ENCODE measurements at places on chromosomes 4 and X. TPM values are rescaled to one million over a fixed set of nuclear protein-coding genes. Genes with fewer than 3 reads are reported as not detected.

DNA sequence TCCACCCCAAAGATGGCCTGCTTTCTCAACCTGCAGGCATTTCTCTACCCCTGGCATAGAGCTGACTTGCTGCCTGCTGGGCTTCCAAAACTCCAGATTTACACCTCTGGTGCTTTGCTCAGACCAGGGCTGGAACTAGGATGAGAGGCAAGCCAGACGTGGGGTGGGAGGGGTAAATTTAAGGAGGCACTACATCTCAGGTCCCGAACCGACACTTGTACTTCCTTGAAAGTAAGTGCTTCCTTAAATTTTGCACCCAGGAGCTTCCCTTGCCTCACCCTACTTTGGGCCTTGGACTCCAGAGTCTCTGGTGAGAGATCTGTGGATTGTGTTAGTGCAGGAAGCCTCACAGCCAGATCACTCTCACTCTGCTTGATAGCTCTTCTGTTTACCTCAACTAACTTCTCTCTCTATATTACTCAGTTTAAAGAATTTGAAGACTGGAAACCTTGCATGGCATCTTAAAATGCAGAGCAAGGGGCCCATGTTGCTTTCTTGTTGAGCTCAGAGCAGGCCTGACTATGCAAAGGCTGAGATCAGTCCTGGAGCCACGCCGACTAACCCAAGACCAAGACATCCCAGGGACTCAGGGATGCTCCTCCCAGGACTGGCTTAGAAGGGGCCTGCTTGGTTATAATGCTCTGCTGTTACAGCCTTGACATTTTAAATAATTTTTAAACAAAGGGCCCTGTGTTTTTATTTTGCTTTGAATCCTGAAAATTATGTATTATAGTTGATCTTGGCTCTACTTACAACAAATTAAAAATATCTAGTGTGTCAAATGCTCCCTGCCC, 145.0 kb upstream of the LEF1 start:
- H3K36me3 ChIP-seq: no peaks in the 10 kb centered on the region
- DNase-seq: no peak
- no peak overlapping the region for H3K27ac ChIP-seq
- no peak overlapping the region for H3K4me3 ChIP-seq
- H3K27me3 ChIP-seq: no peaks in the 10 kb centered on the region

DNA sequence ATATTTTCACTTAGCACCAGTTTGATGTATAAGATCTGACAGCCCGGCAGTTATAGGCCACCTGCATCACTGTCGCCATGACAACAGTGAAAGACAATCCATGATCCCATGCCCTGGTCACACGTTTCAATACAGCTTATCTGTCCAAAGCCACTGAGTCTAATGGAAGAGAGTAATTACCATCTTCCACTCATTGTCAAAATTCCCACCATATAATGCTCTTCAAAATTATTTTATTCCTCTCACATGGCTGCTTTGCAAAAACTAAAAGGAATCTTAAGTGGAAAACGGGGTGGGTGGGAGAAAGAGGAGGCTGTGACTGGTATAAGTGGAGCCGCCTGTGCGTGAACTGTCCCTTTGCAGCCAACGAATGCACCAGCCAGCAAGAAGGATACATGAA, 44.2 kb downstream of the MAML3 start:
- no peak overlapping the region for H3K27ac ChIP-seq
- DNase-seq: no peak
- no peaks in the 10 kb centered on the region for H3K27me3 ChIP-seq
- no peaks in the 10 kb centered on the region for H3K36me3 ChIP-seq

DNA sequence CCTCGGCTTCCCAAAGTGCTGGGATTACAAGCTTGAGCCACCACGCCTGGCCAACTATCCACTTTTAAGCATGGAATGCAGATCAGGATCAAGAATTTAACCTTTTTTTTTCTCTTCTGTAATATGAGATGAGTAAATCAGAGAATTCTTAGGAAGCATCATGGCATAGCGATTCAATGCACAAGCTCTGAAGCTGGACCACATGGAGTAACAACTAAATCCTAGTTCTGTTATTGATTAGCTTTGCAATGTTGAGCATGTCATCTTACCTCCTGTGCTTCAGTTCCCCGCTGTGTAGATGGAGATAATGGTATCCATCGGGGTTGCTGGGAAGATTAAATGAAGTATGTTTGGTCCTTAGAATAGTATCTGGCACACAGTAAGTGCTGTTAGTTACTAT, 1.9 kb upstream of the SNX25 start:
- no peak overlapping the region for H3K27ac ChIP-seq
- no peaks in the 10 kb centered on the region for H3K27me3 ChIP-seq
- no peak for DNase-seq
- H3K36me3 ChIP-seq: no peaks in the 10 kb centered on the region

- DNase-seq: no peak
- no peak overlapping the region for H3K4me3 ChIP-seq
- no peaks in the 10 kb centered on the region for H3K4me1 ChIP-seq
- no peaks in the 10 kb centered on the region for H3K27me3 ChIP-seq
These were observed 20.4 kb downstream of the KIAA1210 start for GRCh38 chrX:119107206-119107605.

DNA sequence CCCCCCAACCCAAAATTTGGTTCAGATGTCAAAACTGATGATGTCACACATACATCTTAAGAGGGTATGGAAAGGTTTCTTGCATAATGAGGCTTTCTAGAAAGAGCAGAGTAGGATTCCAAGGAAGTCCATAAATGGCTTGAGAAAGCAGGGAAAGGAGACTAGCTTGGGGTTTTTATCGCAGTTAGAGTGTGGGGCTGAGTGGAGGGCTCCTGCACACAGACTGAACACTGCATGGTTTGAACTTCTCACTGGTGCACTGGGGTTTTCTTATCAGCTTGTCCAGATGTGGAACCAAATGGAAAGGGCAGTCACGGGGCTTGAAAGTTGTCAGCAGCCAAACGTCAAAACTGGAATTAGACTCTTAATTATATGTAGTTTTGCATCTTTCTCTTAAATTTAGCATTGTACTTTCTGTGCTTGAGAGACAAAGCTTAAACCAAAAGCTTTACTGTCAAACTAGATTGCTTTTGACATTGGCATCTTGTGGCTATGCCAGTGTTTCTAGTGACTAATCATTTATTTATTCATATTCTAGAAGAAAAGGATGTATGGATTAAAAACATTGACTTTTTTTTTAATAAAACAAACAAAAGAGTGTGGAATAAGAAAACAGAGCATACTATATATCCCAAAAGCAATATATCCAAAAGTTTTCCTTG, 78.3 kb upstream of the STIM2 start:
- no peaks in the 10 kb centered on the region for H3K4me1 ChIP-seq
- DNase-seq: no peak
- no peak overlapping the region for H3K4me3 ChIP-seq
- H3K27ac ChIP-seq: peak overlapping the region; percentile 0

DNA sequence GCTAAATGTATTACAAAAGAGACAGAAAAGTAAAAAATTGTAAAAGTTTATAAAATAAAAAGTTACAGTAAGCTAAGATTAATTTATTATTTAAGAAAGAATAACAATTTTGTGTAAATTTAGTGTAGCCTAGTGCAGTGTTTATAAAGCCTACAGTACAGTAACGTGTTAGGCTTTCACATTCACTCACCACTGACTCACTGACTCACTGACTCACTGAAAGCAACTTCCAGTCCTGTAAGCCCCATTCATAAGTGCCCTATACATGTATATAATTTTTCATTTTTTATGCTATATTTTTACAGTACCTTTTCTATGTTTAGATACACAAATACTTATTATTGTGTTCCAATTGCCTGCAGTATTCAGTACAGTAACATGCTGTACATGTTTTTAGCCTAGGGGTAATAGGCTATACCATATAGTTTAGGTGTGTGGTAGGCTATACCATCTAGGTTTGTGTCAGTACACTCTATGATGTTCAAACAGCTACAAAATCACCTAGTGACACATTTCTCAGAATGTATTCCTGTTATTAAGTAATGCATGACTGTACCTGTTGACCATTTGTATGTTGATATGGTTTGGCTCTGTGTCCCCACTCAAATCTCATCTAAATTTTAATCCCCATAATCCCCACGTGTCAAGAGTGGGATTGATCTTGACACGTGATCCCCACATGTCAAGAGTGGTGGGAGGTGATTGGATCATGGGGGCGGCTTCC, 57.9 kb downstream of the CFAP299 start:
- H3K27me3 ChIP-seq: no peaks in the 10 kb centered on the region
- DNase-seq: no peak
- H3K27ac ChIP-seq: no peak overlapping the region
- H3K4me1 ChIP-seq: no peaks in the 10 kb centered on the region

DNA sequence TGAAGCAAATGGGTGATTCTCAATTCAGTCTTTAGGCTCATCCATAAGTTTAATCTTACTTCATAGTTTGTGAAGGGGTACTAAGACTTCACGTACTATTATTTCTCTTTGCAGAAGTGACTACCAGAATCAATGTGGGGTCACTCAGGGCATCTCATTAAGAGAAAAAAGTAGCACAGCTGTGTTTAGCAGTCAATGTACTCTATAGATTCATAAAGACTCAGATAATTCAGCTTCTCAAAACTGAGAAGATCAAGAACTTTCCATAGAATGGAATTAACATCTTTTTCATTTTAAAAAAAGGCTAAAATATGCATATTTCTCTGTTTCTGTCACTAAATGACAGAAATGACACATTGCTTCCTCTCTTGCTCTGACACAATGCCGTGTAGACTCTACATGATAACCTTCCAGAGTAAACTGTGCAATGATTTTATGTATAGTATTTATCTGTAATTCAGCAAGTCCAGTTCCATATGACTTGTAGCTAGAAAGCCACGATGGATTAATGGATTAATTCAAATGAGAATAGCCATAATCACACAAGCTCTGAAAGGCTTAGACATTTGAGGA, 20.3 kb upstream of the LSM6 start:
- no peak overlapping the region for H3K27ac ChIP-seq
- no peaks in the 10 kb centered on the region for H3K4me1 ChIP-seq
- H3K36me3 ChIP-seq: no peaks in the 10 kb centered on the region
- no peak for DNase-seq
- H3K27me3 ChIP-seq: no peaks in the 10 kb centered on the region
- H3K4me3 ChIP-seq: no peak overlapping the region

GRCh38 chr4:48112017-48112667, 21.9 kb downstream of the TXK start:
- no peaks in the 10 kb centered on the region for H3K36me3 ChIP-seq
- no peak for DNase-seq
- H3K4me1 ChIP-seq: no peaks in the 10 kb centered on the region
- H3K4me3 ChIP-seq: no peak overlapping the region
- no peaks in the 10 kb centered on the region for H3K27me3 ChIP-seq

- no peak overlapping the region for H3K27ac ChIP-seq
- DNase-seq: peak; percentile 58
- no peaks in the 10 kb centered on the region for H3K4me1 ChIP-seq
- no peaks in the 10 kb centered on the region for H3K36me3 ChIP-seq
- no peaks in the 10 kb centered on the region for H3K27me3 ChIP-seq
These were observed 226.6 kb downstream of the NSUN7 start for GRCh38 chr4:40976343-40976742.

- H3K4me1 ChIP-seq: no peaks in the 10 kb centered on the region
- no peaks in the 10 kb centered on the region for H3K27me3 ChIP-seq
These were observed 19.0 kb upstream of the PDE5A start for GRCh38 chr4:119647558-119647957.

DNA sequence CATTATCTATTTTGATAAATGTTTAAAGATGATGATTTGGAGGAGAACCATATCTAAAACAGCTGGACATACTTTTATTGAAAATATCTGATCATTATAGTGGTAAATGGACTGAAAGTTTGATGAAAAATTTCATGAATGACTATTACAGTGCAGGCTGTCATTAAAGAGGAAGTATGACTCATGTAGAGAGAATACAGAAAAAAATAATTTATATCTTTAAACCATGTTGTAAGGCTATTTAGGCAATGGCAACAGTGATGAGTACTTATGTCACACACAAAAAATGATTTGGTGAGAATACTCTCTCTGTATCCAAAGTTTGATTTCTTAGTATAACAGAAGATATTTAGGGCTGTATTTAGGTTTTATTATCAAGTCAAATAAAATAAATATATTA, 3.9 kb upstream of the GLRB start:
- no peaks in the 10 kb centered on the region for H3K4me1 ChIP-seq
- no peak overlapping the region for H3K27ac ChIP-seq
- H3K4me3 ChIP-seq: no peak overlapping the region
- DNase-seq: no peak

GRCh38 chr4:40550948-40551462, 78.7 kb downstream of the RBM47 start:
- H3K4me1 ChIP-seq: peaks cover 10% of the 10 kb centered on the region
- no peaks in the 10 kb centered on the region for H3K36me3 ChIP-seq
- peak overlapping the region; percentile 22 for H3K4me3 ChIP-seq
- peak overlapping the region; percentile 84 for H3K27ac ChIP-seq

GRCh38 chrX:153640045-153640686, 6.8 kb upstream of the DUSP9 start:
- no peak for DNase-seq
- H3K36me3 ChIP-seq: no peaks in the 10 kb centered on the region
- no peaks in the 10 kb centered on the region for H3K4me1 ChIP-seq

DNA sequence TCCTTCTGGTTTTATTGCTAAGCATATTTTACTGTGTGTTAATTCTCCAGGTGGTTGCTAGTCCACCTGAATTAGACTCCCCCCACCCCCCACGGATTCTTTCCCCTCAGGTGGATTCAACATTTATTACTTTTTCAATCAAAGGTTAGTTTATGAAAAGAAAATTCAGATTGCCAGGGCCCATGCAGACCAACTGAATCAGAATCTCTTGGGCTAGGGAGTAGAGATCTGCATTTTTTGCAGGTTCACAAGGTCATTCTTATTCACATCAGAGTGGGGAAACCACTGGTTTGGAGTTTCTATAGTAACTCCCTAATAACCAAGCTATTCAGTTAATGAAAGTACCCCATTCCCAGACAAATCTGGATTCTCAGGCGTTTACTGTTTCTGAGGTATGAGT, 9.8 kb downstream of the TMEM255A start:
- H3K27me3 ChIP-seq: no peaks in the 10 kb centered on the region
- no peaks in the 10 kb centered on the region for H3K4me1 ChIP-seq
- no peak overlapping the region for H3K27ac ChIP-seq
- DNase-seq: no peak
- no peaks in the 10 kb centered on the region for H3K36me3 ChIP-seq
- H3K4me3 ChIP-seq: no peak overlapping the region

- no peaks in the 10 kb centered on the region for H3K27me3 ChIP-seq
- no peaks in the 10 kb centered on the region for H3K36me3 ChIP-seq
- no peak overlapping the region for H3K4me3 ChIP-seq
- H3K4me1 ChIP-seq: no peaks in the 10 kb centered on the region
- no peak overlapping the region for H3K27ac ChIP-seq
- DNase-seq: no peak
These were observed 110.3 kb upstream of the MAP3K15 start for GRCh38 chrX:19625612-19626011.

GRCh38 chr4:151012820-151013219, 2.3 kb downstream of the LRBA start:
- H3K27ac ChIP-seq: no peak overlapping the region
- peak; percentile 54 for DNase-seq
- H3K36me3 ChIP-seq: no peaks in the 10 kb centered on the region

GRCh38 chr4:80104927-80105326, 31.9 kb upstream of the ANTXR2 start:
- no peaks in the 10 kb centered on the region for H3K36me3 ChIP-seq
- no peak overlapping the region for H3K27ac ChIP-seq
- H3K27me3 ChIP-seq: no peaks in the 10 kb centered on the region
- no peaks in the 10 kb centered on the region for H3K4me1 ChIP-seq
- DNase-seq: no peak

The SPIN2A gene
- total RNA-seq: 0.72 TPM

The ABCG2 gene
- total RNA-seq: 18.8 TPM

The GABRE gene
- total RNA-seq: 6.4 TPM

The GNRHR gene
- total RNA-seq: not detected

The SPANXN3 gene
- total RNA-seq: not detected

The ANKRD50 gene
- total RNA-seq: 7.1 TPM

The SERPINA7 gene
- not detected for total RNA-seq

The SMS gene
- 73.7 TPM for total RNA-seq

The ZNF157 gene
- total RNA-seq: not detected

The NSUN7 gene
- total RNA-seq: 10.9 TPM

Measured in colonic mucosa (tissue), 4 donors.